ENCODE measurements at places on chromosomes 12 and 14.
A peak's percentile ranks its signal among the peaks of the same experiment; 100 is the strongest.

DNA sequence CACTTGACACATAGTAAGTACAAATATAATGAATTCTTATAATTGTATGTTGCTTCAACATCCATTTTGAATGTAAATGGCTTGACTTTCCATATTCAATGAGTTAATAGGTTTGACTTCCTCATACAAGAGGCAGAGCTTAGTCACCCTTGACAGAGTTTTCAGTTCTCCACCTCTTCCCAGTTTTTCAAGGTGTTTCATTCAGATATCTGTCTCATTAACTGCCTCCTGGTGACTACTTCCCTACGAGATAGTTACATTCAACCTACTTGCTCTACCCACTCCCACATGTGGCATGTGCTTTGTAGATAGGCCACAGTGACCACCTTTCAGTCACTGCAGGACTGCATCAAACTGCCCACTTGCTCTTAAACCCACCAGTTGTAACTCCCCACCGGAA is 60.0 kb downstream of the MYF5 start:
- no peak for DNase-seq

- DNase-seq = no peak
These were observed 111.7 kb upstream of the MYL2 start for GRCh38 chr12:111031916-111032590.

DNA sequence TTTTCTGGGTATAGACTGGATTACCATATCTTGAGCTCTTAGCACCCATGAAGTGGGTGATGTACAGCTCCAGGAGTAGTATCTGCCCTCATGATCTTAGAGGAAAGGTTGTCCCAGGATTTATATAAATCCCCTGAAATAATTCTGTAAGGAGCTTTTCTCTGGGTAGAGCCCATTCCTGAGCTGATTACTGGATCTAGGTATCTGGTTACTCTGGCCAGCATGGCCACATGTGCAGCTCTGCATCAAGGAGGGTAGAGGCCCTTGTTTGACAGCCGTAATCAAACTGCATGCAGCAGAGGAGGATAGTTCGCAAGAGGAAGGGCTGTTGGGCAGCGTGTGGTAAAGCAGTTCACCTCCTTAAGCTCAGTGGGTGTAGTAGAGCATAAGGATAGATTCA is 8.5 kb downstream of the COX14 start:
- DNase-seq = no peak

GRCh38 chr12:33672836-33673577 is 233.4 kb upstream of the SYT10 start:
- DNase-seq = no peak

DNA sequence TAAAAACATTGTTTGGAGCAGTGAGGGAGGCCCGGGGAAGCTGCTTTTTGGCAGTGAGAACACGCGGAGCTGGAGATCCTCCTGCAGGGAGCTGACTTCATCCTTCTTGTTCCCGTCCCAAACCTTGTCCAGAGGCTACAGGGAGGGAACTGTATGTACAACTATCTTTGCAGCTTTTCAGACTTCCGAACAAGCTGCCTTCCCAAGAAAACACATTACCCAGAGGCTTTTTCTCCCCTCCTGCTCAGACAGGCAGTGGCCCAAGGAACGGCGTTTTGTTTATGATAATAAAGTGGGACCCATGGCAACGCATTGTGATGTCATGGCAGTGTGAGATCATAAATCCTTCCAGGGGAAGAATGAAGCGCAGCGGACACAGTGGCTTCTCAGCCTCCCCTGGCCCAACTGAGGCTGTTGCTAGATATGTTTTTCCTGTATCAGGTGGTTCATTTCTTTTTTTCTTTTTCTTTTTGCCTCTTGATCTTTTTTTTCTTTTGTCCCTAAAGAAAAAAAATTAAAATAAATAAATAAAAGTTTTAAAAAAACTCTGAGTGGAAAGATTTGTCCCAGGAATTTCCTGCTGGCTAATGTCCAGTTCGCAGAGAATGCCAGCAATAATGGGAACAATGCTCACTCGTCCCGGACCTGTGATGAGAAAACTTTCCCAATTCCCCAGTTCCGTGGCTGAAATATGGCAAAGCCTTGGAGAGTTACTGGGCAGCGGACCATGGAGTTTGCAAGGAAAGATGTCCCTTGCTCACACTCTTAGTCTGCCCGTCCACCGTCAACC is 103.4 kb upstream of the MAP1LC3B2 start:
- peak; percentile 98 for DNase-seq

DNA sequence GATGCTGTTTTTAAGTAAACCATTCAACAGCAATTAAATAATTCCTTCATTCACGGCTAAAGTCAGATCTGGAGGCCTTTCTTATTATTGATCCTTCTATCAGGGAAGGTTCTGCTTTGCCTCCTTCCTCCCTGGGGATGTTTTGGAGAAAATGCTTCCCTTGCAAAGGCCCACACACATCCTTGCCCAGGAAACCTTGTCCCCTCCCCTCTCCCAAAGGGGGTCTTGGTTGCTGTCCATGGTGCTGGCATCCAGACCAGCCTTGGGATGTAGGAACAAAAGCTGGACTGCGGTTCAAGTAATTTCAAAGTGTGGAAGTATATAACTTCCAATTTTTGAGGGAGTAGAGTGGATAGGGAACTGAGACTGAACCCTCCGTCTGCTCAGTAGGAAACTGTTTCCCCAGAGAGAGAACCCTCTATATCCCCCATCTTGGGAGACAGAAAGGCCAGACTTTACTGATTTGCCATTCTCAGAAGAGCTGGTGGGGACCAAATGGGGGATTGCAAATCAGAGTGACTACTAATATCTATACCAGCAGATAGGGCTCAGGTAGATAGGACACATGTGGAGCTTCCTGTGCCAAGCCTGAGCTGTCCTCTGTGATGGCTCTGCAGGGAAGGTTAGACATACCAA is 5.6 kb downstream of the MARCHF9 start:
- DNase-seq = no peak

GRCh38 chr12:81077686-81078441 is at the start of gene ACSS3:
Gene ACSS3, plus strand, starts transcription at chr12:81078079. Its CDS starts 42 bp downstream, at chr12:81078121.
- DNase-seq = peak; percentile 40

DNA sequence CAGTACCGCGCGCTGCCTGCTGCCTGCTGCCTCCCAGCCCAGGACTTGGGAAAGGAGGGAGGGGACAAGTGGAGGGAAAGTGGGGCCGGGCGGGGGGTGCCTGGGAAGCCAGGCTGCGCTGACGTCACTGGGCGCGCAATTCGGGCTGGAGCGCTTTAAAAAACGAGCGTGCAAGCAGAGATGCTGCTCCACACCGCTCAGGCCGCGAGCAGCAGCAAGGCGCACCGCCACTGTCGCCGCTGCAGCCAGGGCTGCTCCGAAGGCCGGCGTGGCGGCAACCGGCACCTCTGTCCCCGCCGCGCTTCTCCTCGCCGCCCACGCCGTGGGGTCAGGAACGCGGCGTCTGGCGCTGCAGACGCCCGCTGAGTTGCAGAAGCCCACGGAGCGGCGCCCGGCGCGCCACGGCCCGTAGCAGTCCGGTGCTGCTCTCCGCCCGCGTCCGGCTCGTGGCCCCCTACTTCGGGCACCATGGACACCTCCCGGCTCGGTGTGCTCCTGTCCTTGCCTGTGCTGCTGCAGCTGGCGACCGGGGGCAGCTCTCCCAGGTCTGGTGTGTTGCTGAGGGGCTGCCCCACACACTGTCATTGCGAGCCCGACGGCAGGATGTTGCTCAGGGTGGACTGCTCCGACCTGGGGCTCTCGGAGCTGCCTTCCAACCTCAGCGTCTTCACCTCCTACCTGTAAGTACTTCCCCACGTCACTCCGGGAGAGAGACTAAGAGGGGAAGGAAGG is at the start of gene LGR5:
Gene LGR5 (plus strand): TSS at position 186 of the 732 bp plus-strand sequence. CDS start 283 bp downstream, at position 469.
- no peak for DNase-seq

DNA sequence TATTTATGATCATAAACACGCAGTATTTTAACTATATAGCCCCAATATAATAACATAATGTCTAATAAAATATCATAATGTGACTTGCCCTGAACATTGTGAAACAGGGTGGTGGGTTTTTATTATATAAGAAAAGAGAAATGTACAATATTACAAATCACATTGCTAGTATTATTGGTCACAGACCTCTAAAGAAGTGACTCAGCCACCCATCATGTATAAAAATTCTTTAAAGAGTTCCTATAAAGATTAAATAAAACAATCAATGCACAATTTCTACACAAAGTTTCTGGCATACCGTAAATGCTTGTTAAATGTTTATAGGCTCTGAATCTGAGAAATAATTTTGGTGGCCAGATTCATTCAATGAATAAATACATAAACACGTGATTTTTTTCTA is 28.9 kb downstream of the ABCC9 start:
- DNase-seq = peak; percentile 72

DNA sequence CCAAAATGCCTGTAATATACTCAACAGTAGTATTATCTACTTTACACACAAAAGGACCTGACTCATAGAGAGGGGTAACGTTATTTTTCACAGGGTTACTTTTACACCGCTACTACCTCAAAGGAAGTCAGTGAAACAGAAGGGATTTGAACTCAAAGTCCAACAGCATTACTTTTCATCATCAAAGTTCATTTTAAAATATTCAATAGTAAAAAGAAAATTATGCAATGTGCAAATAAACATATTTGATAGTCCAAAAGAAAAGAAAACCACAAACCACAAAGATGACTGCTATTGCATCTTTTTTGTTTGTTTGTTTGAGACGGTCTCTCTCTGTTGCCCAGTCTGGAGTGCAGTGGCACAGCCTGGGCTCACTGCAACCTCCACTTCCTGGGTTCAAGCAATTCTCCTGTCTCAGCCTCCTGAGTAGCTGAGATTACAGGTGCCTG is 15.5 kb downstream of the KIF21A start:
- DNase-seq = peak; percentile 41
